Calu3 (cell line): ENCODE measurements at places on chromosomes 3 and 15.

DNA sequence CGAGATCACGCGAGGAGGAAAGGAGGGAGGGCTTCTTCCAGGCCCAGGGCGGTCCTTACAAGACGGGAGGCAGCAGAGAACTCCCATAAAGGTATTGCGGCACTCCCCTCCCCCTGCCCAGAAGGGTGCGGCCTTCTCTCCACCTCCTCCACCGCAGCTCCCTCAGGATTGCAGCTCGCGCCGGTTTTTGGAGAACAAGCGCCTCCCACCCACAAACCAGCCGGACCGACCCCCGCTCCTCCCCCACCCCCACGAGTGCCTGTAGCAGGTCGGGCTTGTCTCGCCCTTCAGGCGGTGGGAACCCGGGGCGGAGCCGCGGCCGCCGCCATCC, 1.1 kb upstream of the SETD5 start:
- peak; percentile 92 for DNase-seq

DNA sequence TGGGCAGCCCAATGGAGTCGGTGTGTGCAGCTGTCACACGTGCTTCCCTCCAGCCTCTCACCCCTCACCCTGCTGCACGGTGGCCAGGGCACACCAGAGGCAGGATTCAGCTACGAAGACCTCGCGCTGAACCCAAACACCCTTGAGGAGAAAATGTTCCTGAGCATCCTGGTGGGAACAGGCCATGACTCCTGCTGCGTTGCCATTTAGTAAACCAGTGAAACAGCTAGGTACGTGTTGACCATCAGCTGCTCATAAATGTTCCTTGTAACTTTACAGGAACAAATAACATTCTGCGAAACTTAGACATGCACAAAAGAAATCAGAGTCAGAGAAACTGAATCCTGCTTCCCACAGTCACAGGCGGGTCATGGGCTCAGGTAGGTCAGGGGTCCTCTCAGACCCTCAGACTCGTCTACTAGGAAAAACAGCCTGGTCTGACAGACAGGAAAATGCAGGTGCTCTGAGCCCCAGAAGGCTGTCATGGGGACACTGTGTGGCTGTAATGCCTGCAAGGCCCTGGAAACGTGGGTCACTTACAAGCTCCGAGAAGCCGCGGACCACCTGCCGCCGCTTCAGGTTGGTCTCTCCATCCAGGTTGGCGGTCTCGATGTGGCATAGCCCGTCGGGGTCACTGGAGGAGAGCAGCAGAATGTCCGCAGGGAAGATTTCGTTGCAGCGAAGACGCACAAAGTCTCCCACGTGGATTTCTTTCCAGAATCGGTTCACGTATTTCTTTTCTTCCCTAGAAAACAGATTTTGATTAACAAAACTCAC, 82.5 kb downstream of the ATP10A start:
- no peak for DNase-seq

DNA sequence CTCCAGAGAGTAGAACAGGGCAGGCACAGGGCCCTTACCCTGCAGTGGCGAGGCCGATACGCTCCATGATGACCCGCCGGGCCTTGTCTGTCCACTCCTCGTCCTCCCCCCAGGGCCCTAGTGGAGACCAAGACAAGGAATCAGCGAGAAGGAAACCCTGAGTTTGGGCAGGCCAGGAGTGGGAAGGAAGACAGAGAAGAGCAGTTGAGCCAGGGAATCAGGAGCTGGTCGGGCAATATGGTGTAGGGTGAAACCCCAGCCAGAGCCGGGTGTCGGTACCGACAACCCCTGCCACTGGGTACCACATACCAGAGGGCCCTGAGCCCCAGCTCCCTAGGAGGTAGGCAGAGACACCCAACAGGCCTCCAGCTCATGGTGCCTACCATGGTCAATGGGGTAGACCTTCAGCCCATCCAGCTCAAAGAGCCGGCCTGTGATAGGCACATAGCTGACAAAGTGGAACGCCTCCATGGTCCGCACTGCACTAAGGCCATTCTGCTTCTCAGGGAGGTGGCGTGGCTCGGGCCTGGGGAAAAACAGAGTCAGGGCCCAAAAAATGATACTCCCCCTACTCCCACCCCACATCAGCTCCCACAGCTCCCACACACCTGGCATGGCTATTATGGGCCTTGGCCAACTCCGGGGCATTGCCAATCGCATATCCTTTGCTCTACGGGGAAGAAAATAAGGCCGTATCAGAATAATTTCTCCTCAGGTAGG, 38.0 kb downstream of the SEMA3G start:
- no peak for DNase-seq

DNA sequence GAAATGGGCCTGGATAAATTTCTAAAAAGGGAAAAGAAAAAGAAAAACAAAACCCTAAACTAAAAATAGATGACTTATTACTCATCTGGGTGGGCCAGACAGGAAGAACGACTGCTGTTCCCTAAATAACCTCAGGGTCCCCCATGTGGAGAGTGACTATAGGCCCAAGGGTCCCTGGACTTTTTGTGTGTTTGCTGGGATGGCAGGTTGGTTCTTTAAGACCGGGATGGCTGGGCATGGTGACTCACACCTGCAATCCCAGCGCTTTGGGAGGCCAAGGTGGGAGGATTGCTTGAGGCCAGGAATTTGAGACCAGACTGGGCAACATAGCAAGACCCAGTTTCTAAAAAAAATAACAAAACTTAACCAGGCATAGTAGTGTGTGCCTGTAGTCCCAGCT, 43.8 kb upstream of the TRA2B start:
- no peak for DNase-seq

- peak; percentile 91 for DNase-seq
These were observed 448 bp downstream of the PLXNB1 start for GRCh38 chr3:48429317-48429959.

DNA sequence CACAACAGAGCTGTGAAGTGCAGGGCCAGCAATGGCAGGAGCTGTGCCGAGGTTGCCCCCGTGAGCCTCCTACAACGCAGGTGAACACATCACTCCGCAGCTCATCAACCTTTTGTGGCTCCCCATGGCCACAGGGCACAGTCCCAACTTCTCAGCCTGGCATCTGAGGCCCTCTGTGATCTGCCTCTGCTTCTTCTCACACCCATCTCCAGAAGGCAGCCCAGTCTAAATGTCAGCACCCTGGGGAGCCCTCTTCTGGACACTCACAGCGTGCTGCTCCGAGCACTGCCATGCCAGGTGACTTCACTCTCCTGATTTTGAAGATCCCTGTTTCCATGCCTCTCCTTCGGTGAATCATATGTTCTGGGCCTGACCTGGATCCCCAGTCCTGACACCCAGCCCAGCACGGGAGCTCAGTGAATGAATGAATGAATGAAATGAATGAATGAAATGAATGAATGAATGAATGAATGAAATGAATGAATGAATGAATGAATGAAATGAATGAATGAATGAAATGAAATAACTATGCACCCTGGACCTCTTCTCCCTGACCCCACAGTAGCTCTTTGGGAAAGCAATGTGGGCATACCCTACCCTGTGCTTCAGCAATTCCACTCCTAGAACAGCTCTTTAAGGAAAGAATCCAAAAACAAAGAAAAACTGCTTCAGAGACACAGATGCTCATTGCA, 17.9 kb upstream of the SKIC8 start:
- DNase-seq, result peak; percentile 59

- no peak for DNase-seq
These were observed 60.5 kb downstream of the SLMAP start for GRCh38 chr3:57816471-57817095.

- no peak for DNase-seq
These were observed 18.0 kb upstream of the PLXND1 start for GRCh38 chr3:129624347-129625071.

DNA sequence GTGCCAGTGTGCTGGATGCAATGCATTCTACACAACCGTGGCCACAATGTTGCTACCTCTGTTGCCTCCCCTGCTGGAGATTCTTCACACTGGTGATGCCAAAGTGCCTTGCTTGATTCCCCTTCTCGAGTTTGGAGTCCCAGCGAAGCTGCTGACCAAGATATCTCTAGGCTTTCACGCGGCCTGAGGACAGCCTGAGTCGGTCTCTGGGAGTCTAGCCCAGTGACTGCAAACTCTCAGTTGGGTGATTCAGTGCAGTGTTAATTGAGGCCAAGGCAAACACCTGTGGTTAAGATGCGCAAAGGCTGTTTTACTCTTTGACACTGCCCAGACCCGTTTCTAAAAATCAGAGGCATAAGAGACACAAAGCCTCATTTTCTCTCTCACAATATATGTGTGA, 434.4 kb downstream of the NR2F2 start:
- DNase-seq, result no peak

DNA sequence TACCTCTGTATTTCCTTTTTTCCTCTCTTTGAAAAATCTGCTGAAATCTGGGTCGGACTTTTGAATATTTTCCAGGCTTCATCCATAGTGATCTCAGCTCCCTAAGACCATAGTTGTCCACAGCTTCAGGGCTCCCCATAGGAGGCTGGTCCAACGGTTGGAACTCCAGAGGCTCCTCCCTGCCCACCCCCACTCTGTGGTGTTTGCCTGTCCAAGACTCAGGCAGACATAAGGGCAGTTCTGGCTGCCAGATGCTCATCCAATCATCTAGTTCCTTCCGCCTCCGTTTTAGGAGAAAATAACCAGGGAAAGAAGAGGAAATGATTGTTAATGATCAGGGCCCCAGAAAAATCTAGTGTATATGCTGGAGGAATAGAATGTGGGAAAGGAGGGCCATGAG, 27.9 kb upstream of the PRTG start:
- DNase-seq, result no peak

GRCh38 chr3:169668957-169669741, 5.6 kb upstream of the MECOM start:
- peak; percentile 97 for DNase-seq

- no peak for DNase-seq
These were observed 52.4 kb upstream of the BLM start for GRCh38 chr15:90664650-90665287.

GRCh38 chr15:100663086-100663914, 60.9 kb downstream of the ASB7 start:
- DNase-seq, result peak; percentile 40

DNA sequence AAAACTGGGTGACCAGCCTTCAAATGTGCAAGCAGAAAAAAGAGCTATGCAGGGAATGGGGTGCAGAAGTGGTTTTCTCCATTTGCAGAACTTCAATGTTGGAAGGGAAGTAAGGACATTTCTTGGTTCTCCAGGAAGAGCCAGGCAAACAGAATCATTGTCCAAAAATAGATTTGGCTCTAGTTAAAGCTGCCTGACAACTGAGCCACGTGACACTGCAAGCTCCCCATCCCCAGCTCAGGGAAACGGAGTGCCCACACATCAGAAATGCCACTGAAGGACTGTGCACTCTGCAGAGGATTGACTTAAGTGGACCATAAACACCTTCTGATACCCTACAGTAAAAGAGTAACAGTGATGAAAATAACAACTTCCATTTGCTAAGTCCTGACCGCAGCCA, 195.6 kb upstream of the NSMCE3 start:
- no peak for DNase-seq

DNA sequence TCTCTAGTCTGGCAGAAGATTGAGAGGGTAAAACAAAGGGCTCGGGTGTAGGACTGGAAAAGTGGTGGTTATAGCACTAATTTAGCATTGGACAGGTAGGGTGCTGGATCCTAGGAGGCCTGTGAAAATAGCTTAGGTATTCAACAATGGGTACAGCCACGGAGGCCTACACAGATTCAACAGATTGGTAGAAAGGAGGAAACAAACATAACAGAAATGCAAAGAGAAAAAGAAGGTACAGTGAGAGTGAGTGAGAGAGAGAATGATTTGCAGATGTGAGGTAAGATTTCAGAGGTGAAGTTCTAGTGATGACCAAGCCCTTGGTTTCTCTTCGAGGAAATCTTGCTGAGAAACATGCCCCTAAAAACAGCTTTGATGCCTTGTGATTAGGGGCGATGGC, 37.9 kb downstream of the ADIPOQ start:
- no peak for DNase-seq

- peak; percentile 23 for DNase-seq
These were observed 762 bp downstream of the CTNNB1 start for GRCh38 chr3:41199866-41200668.

- no peak for DNase-seq
These were observed 45.2 kb downstream of the CGNL1 start for GRCh38 chr15:57421551-57421950.

GRCh38 chr15:43249236-43249635, 17.5 kb downstream of the TGM5 start:
- DNase-seq, result no peak

DNA sequence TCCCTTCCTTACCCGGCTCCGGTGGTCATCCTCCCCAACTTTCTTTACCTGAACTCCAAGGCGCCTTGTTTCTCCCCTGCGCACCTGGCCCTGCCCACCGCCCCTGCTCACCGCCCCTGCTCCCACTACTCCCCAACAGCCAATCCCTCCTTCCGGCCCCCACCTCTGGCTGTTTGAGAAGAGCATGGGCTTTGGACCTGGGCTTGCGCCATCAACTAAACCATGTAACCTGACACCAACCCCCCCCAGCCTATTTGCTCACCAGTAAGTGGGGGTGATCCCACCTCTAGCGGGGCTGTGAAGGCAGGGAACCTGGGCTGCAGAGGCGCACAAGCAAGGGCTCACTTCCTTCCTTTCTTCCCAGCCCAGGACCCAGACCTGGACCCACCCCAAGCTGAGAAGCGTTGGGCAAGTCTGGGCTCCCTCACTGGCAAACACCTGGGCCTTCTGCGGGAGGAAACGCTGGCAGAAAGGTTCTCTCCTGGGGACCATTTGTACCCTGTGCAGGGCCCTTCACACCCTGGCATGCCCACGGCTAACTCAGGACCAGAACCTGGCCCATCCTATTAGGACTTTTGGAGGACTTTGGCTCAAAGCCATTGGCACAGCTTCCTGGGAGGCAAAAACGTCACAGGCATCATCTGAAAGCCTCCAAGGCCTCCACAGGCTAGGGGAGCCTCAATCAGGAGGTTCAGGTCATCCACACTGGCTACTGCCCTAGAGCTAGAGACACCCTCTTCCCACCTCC, at the start of gene PLXNB1:
TSS of gene PLXNB1 (minus strand) at position 127 of the 748 bp plus-strand sequence. CDS start 5,475 bp downstream, outside the sequence.
- peak; percentile 85 for DNase-seq

- DNase-seq, result no peak
These were observed 3.4 kb downstream of the TMCC1 start for GRCh38 chr3:129890125-129890524.

DNA sequence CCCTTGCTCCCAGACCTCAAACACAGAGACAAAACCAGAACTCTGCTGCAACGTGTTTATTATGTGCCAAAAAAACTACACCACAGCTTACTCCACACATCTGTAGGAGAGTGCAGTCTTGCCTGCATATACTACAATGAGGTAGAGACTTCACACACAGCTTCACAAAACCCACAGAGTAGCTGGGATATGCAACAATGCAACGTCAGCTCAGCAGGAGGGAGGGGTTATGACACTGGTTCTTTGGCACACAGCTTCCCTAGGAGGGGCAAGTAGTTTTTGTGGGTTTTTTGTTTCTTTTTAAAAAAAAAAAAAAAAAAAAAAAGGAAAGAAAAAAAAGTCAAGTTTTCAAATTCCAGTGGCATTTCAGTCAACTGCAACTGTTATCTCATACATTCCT, 2.9 kb upstream of the RPS17 start:
- DNase-seq, result no peak

- no peak for DNase-seq
These were observed 38.8 kb downstream of the PARP14 start for GRCh38 chr3:122719273-122719921.

DNA sequence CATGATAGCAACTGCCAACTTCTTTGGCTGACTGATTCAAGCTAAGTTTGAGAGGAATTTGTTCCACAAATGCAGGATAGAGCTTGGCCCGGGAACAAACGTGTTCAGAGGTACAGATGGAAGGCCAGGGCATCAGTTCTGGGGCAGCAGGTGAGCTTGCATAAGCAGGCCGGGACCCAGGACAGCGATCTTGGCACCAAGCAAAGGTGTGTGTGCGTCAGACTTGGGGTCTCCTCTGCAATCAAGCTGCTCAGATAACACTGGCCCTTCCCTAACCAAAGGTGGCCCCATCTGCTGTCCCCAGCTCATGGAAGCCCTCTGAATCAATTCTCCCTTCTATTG, 155.6 kb downstream of the MEGF11 start:
- DNase-seq, result no peak

GRCh38 chr3:169992156-169992555, 25.5 kb downstream of the SEC62 start:
- no peak for DNase-seq
